GM23338 (cell line): ENCODE measurements at places on chromosomes 16 and 17.

GRCh38 chr17:40038882-40039513 is 15.2 kb downstream of the MED24 start:
- peak; percentile 80 for DNase-seq

DNA sequence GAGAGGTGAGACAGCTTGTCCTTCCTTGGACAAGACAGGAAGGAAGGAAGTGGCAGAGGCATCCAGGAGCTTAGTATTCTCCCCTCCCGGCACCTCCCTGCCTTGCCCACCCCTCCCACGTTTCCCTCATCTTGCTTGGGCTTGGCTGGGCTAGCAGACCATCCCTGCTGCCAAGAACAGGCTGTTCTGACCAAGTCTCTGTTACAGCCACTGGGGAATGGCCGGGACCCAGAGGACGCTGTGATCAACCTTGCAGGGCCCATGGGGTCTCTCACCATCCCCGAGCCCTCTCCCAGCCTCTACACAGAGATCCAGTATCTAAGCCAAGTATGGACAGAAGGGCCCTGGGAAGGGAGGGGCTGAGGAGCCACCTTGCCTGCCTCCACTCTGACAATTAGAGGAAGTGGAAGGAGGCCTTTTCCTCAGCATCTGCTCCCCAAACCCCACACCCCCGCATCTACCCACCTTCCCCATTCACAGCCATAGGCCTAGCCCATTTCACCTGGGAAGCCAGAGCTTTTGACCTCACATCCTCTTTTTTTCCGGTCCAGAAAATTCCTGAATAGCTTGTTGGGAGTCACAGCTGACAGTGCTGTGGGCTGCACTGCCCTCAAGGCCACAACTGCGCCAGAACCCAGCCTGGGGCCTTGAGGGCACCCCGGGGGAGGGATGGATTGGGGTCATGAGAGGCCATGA is 14.1 kb downstream of the CD300LG start:
- no peak for DNase-seq

DNA sequence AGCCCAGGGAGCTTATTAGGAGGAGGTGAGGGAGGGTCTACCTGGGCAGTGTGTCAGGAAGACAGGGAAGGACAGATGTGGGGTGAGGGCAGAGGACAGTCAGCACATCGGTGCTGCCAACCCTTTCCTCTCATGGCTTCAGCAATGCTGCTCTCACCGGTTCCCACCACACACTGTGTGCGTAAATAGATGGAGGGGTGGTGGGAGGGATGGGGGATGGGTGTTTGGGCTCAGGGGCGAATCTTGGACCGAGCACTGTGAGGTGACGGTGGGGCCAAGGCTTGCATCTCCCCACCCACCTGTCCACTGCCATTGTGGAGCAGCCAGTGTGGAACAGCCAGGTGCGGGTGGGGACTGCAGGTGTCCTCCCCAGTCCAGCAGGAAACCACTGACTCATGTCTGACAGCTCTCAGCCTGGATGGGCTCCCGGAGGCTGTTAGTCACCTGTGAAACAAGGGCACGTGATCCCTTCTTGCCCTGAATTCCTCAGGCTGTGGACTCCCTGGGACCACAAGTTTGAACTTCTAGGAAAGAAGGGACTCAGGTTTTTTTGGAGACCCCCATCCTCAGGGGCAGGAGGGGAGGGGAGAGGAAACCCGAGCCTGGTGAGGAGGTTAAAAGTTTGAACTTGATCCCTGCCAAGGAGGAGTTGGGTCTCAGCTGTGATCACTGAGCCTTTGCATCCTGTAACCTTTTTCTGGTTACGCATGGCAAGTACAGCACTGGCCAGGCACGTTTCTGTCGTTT is 42.7 kb upstream of the SMPD3 start:
- DNase-seq, result peak; percentile 28

DNA sequence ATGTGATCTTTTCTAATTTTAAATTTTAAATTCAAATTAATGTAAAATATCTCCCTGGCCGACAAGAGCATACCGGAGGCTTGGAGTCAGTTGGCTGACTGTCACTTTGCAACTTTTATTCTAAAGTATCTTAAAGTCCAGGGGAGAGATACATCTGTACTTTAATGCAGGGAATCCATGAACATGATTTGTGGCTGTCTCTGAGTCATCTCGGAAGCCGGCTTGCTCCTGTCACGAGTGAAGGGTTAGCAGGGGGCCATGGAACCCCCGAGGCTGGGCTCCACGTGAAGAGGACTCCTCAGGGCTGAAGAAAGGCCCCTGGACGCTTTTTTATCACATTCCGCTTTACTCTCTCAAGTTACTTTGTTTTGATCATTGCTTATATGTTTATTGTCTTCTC is 13.3 kb downstream of the TVP23A start:
- DNase-seq, result no peak

- peak; percentile 85 for DNase-seq
Measured at GRCh38 chr16:89565506-89566372, 5.3 kb downstream of the RPL13 start.

DNA sequence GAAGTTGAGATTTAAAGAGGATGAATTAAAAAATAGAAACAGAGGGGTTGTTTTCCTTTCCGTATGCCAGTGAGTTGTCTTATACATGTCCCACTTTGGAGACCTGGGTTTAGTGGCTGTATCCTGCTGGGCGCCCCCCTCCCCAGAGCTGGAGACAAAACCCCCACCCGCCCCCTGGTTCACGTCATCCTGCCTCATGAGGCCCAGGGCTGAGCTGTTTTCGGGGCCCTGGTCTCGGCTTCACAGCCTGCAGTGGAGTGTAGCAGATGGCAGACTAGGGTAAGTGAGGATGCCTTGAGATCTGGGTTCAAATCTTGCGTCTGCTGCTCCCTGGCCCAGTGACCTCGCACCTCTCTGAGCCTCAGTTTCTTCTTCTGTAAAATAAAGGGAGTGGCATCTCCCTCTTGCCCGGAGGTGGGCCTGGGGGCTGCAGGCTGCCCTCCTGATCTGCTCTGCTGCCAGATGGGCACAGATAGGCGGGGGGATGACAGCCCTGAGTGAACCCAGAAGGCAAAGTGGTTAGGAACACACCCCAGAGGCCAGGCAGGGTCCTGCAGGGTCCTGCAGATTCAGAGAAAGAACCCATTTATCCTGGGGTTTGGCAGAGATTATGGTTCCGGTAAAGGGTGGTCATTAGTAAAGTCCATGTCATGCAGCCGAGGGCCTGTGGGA is 45.1 kb downstream of the SOCS3 start:
- DNase-seq, result peak; percentile 38

GRCh38 chr16:2154533-2155090 is 970 bp upstream of the TRAF7 start:
- DNase-seq, result peak; percentile 1

DNA sequence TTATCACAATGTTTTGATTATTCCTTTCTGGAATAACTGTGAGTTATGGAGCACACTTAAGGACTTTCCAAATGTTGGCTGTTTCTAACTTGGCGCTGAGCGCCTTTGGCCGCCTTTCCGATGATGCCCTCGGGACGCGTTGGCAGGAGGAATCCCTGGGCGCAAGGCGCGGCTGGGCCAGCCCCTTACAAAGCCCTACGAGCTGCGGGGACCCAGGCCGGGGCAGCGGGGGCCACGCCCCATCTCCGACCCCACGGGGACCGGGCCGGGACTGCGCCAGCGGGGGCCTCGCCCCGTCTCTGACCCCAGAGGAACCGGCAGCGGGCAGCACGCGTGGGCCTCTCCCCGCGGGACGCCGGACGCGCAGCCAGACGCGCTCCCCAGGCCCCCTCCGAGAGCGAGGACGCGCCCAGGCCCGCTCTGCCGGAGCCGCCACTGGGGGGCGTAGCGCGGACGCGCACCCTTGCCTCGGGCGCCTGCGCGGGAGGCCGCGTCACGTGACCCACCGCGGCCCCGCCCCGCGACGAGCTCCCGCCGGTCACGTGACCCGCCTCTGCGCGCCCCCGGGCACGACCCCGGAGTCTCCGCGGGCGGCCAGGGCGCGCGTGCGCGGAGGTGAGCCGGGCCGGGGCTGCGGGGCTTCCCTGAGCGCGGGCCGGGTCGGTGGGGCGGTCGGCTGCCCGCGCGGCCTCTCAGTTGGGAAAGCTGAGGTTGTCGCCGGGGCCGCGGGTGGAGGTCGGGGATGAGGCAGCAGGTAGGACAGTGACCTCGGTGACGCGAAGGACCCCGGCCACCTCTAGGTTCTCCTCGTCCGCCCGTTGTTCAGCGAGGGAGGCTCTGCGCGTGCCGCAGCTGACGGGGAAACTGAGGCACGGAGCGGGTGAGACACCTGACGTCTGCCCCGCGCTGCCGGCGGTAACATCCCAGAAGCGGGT is at the start of gene GAA:
GAA (plus strand) TSS at position 571 of the 935 bp plus-strand sequence. CDS start 3,006 bp downstream, outside the sequence.
- peak; percentile 87 for DNase-seq

- DNase-seq, result no peak
Measured at GRCh38 chr16:49899991-49900695, 44.2 kb upstream of the ZNF423 start.
